ENCODE measurements at places on chromosomes 7 and 10.
A peak's percentile ranks its signal among the peaks of the same experiment; 100 is the strongest.

DNA sequence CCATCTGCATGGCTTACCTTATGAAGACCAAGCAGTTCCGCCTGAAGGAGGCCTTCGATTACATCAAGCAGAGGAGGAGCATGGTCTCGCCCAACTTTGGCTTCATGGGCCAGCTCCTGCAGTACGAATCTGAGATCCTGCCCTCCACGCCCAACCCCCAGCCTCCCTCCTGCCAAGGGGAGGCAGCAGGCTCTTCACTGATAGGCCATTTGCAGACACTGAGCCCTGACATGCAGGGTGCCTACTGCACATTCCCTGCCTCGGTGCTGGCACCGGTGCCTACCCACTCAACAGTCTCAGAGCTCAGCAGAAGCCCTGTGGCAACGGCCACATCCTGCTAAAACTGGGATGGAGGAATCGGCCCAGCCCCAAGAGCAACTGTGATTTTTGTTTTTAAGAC is 12.4 kb downstream of the DUSP5 start:
- no peak for DNase-seq

DNA sequence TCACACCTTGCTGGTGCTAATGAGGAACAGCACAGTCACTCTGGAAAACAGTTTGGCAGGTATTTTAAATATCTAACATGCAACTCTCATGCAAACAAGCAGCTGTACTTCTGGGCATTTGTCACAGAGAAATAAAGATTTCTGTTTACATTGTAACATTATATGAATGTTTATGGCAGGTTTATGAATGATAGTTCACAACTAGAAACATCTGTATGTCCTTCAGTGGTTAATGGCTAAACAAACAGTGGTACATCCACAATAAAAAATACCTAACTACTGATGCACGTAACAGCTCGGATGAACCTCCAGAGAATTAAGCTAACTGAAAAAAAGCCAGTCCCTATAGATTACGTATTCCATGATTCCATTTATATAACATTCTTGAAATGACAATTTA is 109.6 kb downstream of the GPR37 start:
- no peak for DNase-seq

GRCh38 chr10:103598654-103599115 is 105.2 kb downstream of the NEURL1 start:
- peak; percentile 70 for DNase-seq

- no peak for DNase-seq
Observed at GRCh38 chr10:61183967-61184366, 240.0 kb upstream of the RHOBTB1 start.

DNA sequence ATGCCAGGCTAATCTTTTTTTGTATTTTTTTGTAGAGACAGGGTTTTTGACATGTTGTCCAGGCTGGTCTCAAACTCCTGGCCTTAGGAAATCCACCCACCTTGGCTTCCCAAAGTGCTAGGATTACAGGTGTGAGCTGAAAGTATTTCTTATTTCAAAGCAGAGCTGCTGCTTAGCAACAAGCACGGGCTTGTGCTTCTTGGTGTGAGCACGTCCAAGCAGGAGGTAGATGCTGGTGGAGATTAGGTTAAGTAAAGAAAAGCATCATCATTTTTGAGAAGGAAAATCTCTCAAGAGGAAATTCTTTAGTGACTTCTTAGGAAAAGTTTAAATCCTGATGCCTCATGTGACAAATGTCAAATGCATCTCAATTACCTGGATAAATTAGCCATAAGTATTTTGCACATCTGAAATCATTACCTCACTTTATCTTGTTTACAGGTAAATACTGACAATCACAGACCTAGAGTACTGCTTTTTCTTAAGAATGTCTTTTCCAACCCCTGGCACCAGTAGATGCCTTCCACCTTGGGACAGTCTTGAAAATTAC is 431.8 kb upstream of the FZD8 start:
- DNase-seq, result no peak

- DNase-seq, result no peak
Observed at GRCh38 chr7:80642871-80643270, 4.4 kb downstream of the CD36 start.

- no peak for DNase-seq
Observed at GRCh38 chr10:79013406-79013987, 55.3 kb upstream of the ZMIZ1 start.

GRCh38 chr7:117592011-117592635 is 112.3 kb downstream of the CFTR start:
- DNase-seq, result no peak

- peak; percentile 52 for DNase-seq
Observed at GRCh38 chr10:18157881-18158280, 17.7 kb downstream of the CACNB2 start.

- no peak for DNase-seq
Observed at GRCh38 chr7:158727690-158728089, 23.1 kb upstream of the NCAPG2 start.

DNA sequence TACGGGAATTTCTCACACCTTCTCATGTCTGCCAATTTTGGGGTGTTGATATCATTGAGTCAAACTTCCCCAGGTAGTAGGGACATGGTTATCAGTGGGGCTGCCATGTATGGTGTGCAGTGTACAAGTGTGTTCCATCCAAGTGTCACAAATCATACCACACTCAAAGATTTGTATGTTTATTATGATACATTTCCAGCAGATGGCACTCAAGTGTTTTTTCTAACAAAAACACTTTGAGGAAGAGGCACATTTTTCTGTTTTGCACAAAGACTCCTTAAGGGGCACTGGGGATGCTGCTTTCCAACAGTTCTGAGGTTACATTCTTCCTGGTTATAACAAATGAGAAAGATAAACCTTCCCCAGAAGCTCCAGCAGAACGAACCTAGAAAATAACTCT is 414.5 kb downstream of the REEP3 start:
- peak; percentile 41 for DNase-seq

DNA sequence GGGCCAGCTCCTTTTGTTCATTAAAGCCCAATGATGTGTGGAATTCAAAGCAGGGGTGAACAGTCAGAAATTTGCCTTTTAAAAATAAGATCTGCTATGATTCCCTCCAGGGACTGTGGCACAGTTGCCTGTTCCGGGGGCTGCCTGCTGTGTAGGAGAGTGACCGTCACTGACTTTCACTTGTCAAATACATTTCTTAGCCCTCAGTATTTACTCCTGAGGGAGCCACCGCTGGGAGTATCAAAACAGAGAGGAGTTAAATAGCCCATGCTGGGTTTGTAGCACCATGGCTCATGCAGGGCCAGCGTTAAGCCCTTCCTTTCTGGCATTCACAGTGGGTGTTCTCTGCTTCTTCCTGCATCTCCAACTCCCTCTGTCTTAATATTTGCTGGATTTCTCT is 897.8 kb downstream of the SORCS3 start:
- DNase-seq, result no peak

GRCh38 chr10:1360558-1361164 is 304.5 kb downstream of the WDR37 start:
- no peak for DNase-seq
